ENCODE measurements at places on chromosomes 16 and 17. TPM values are rescaled to one million over a fixed set of nuclear protein-coding genes. Genes with fewer than 3 reads are reported as not detected.
A peak's percentile ranks its signal among the peaks of the same experiment; 100 is the strongest.

DNA sequence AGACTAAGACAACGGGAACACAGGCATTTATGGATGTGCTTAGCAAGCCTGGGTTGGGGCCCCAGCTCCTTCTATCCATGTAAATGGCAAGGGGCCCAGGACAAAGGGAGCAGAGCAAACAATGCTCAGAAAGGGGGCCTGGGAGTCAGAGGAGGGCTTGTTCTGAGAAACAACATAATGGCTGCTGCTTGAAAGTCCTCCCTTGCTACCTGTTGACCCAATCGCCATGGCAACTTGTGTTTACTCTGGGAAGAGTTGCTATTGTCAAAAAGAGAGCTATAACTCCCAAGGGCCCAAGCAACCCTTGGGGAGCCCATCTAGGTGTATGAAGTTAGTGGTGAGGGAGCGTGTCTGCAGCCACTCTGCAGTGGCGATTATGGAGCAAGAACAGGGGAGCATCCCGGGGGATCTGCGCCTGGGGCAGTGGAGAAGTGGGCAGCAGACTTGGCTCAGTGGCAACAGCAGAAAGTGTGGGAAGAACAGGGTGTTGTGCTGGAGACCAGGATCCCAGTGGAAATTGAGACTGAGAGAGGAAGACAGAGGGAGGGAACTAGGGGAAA is 118.7 kb upstream of the NLRP1 start:
- DNase-seq = no peak

GRCh38 chr17:14553847-14554246 is 253.0 kb downstream of the HS3ST3B1 start:
- no peak for DNase-seq

DNA sequence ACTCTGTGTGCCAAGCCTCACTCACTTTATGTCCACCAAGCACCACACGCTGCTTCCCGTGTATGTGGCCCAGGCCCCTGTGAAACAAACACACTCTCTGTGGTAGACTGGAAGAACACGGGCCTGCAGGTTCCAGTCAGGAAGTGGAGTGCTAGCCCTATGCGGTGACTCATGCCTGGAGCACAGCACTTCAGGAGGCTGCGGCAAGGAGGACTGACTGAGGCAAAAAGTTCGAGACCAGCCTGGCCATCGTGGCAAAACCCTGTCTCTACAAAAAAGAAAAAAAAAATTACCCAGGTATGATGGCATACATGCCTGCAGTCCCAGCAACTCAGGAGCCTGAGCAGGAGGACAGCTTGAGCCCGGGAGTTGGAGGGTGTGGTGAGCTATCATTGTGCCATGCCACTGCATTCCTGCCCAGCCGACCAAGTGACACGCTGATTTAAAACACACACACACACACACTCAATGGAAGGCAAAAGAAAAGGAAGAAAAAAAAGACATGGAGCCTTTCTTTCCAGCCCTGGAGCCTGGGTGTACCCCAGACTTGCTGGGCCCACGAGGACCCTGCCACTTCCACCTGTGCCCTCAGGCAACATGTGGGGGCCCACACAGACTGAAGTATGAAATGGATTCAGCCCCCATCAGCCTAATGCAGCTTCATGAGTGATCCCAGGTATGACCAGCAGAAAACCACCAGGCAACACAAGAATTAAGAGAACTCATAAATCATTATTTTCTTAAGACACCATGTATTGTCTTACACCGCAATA is 126.6 kb downstream of the ANKRD11 start:
- peak; percentile 69 for DNase-seq

The NPIPA7 gene
- 5.0 TPM for total RNA-seq

The G6PC1 gene
- not detected for total RNA-seq

Data from activated naive CD4-positive, alpha-beta T cell treated with anti-CD3 and anti-CD28 coated beads for 36 hours (primary cell).